Cortex of kidney (tissue), 1 donor: ENCODE measurements at places on chromosomes 2 and 18.

GRCh38 chr2:47022186-47022765 lies 106.7 kb upstream of the MCFD2 start:
- no peak for DNase-seq

DNA sequence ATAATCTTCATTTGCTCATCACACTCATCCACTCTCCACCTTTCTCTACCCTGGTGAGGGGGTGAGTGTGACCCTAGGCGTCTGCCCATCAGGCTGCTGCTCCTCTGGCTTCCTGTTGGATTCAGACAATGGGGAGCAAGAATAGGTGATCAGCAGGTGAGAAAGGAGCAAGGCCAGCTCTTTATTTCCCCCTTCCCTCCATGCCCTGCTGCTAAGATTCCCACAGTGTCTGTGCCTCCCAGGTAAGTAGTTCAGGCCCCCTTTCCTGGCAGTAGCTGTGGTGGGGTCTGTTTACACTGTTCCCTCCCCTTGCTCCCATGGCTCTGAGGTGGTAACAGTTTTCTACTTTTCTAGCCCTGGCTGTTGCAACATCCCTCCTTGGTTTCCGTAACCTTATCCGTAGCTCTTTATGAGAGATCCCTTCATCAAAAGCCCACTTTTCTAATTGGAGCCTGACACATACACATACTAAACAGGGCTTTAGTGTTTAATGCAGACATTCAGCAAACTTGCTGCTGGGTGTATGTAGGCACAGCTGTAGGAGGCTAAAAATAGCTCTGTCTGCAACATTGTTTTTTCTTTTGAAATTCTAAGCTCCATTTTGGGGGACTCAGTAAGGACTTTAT lies 27.5 kb downstream of the MAP2 start:
- no peak for DNase-seq

DNA sequence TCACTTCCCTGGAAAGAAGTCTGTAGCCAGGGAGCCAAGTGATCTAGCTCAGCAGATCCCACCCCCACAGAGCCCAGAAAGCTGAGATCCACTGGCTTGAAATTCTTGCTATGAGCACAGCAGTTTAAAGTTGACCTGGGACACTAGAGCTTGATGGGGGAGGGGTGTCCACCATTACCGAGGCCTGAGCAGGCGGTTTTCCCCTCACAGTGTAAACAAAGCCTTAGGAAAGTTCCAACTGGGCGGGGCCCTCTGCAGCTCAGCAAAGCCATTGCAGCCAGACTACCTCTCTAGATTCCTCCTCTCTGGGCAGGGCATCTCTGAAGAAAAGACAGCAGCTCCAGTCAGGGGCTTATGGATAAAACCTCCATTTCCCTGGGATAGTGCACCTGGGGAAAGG lies 887.2 kb upstream of the LRATD1 start:
- DNase-seq, result no peak

DNA sequence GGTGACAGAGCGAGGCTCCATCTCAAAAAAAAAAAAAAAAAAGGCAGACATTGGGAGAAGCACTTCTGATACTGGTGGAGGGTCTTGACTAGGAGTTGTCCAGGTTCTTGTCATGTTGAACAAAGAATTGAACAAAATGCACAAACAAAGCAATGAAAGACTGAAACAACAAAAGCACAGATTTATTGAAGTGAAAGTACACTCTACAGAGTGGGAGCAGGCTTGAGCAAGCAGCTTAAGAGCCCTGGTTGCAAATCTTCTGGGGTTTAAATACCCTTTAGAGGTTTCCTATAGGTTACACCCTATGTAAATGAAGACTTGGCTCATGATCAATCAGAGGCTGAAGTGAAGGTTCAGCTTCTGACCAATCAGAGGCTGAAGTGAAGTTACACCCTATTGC lies 6.4 kb upstream of the SS18 start:
- no peak for DNase-seq

GRCh38 chr18:53101536-53102105 lies 761.6 kb downstream of the DCC start:
- no peak for DNase-seq

GRCh38 chr2:29193111-29193510 lies 77.9 kb downstream of the CLIP4 start:
- DNase-seq, result no peak

DNA sequence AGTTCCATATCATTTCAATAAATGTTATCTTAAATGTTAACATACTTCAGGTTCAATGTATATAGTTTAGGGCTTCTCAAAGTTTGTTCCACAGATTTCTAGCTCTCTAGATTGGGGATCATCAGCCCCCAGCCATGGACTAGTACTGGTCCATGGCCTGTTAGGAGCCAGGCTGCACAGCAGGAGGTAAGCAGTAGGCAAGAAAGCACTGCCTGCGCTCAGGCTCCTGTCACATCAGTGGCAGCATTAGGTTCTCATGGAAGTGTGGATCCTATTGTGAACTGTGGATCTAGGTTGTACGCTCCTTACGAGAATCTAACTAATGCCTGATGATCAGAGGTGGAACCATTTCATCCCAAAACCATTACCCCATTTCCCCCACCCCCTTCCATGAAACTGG lies 531.1 kb downstream of the PARD3B start:
- no peak for DNase-seq

DNA sequence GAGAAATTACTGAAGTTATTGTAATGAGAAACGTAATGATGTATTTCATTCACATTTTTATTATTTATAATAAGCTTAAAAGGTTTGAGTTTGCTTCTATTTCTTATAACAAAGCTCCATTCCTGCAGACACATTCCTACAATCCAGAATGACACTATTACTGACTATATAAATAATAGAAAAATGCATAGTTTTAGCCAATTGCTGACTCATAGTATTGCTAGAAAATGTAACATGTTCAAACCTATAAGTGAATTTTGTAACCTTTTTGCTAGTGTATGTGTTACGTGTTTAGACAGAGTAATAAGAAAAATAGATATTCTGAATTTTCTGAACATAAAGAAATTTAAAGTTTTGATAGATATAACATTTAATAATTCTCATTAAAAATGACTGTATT lies 9.3 kb upstream of the VWC2L start:
- DNase-seq, result no peak

GRCh38 chr2:73243884-73244570 lies 9.9 kb downstream of the CCT7 start:
- DNase-seq, result no peak

DNA sequence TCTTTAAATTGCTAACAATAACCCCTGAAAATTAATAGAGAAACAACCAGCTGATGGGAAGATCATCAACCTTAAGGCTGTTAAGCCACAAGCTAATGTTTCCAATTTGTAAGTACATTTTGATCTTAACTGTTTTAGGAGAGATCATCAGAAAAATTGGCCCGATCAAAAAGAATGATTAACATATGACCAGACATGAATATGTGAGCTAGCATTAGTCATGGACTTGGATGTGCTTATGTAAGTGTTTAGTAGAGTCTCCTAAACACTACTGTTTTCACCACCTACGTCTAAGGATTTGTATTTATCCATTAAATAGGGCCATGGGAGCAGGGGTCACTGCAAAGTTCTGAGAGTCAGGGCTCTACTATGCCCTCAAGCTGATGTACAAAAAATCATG lies 4.3 kb downstream of the LMAN1 start:
- DNase-seq, result no peak

DNA sequence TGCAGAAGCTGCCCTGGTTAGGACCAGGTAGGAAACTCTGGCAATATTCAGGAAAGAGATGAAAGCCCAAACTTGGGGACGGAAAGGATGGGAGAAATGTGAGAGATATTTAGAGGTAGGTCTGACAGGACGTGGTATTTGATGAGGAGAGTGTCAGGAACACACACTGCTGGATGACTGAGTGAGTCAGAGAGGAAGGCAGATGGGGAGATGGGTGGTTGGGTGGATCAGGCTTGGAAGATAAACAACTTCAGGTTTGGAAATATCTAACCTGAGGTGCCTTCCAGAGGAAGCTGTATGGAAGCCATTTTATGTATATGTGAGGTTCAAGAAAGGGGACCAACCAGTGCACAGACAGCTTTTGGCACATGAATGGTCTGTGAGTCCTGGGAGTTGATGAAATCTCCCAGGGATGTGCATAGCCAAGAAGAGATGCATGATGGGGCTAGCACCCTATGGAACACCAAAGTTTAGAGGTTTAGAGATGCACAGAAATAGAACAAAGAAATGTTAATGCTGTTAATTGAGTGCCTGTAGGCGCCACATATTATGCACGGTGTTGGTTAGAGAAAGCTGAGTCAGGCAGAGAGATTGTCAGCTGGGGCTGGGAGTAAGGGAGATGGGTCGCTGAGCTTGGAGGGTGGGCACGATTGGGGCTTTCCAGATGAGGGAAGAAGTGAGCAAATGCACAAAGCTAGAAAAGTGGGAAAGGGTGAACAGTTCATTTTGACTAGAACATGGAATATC lies 101.0 kb downstream of the VIT start:
- no peak for DNase-seq

DNA sequence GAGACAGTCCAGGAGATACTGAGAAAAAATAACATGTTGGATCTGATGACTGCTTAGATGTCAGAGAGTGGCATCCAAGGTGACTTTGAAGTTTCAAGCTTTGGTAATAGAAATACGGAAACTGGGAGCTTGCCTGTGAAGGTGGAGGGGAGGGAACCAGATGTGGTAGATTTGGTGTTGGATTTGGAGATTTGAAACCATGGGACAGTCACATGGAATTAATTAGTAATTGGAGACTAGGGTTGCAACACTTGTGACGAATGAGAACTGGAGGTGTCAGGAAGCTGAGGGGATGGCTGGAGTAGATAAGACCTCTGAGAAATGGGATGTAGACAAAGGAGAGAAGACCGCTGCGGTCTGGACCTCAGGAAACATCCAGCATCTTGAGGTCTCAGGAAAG lies 46.7 kb downstream of the RPL37A start:
- no peak for DNase-seq

DNA sequence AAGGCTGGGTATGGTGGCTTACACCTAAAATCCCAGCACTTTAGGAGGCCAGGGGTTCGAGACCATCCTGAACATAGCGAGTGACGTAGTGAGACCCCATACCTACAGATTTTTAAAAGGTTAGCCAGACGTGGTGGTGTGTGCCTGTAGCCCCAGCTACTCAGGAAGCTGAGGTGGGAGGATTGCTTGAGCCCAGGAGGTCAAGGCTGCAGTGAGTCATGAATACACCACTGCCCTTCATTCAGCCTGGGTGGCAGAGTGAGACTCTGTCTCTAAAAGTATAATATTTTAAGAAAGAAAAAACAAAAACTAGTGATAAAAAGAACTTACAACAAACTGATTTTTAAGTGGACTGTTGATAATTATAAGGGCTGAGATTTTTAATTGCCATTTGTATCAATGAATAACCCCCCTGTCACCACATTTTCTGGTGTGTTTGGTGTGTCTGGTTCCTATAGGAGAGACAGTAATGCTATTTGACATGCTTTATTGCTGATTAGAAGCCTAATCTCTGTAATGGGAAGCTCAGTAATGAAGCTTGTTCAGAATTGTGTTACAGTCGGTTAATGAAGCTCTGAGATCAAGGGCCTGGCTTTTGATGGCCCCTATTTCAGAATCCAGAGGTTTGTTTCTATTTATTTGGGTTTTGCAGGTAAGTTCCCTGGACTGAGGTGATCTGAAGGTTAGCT lies 147.0 kb downstream of the NEDD4L start:
- no peak for DNase-seq

GRCh38 chr2:109134741-109135358 lies 5.8 kb downstream of the SH3RF3 start:
- no peak for DNase-seq

DNA sequence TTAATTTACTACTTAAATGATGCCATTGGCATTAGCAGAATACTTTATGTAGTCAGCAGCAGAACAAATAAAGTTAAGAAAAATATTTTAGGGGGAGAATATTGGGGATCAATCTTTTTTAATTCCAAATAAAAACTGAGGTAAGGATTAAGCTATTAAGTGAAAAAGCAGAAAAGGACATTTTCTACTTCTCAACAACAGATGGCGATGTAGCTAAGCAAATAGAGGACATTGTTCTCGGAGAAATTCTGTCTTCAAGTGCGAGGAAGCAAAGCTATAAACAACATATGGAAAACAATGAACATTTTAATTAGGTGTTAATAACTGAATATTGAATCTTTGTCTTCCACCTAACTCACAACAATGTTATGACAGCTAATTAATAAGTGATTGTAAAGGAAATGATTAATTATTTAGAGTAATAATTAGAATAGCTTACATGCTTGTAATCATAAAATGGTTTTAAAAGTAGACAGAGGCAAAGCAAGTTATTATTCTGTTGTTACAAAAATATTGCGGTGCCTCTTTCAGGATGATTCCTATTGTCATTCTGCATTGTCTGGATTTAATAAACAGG lies 32.9 kb upstream of the CCDC93 start:
- DNase-seq, result no peak

- no peak for DNase-seq
These were observed 2.6 kb upstream of the FAM171B start for GRCh38 chr2:186691231-186691630.

DNA sequence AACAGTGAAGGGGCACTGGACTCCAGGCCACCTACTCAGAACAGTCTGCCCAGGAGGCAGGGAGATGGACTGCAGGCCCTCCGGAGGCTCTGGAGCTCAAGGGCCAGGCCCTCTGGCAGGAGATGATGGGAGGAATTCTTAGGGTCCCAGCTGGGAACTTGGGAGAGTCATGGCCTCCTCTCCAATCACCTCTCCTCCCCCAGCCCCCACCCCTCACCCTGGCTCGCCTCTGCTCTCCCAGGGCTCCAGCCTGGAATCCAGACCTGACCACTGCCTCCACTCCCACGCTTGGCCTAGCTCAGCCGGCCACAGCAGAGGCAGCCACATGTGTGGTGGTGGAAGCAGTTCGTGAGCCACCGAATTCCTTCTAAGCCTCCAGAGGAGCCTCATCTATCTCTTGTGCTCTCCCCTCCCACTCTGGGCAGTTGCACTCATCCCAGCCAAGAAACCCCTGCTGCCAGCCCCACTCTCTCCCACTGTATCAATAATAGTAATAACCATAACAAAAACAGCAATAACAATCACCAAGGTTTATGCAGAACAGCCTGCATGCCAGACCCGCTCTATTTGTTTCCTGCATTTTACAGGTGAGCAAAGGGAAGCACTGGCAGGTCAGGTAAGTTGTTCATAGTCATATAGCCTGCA lies 67.4 kb downstream of the TNS1 start:
- no peak for DNase-seq

DNA sequence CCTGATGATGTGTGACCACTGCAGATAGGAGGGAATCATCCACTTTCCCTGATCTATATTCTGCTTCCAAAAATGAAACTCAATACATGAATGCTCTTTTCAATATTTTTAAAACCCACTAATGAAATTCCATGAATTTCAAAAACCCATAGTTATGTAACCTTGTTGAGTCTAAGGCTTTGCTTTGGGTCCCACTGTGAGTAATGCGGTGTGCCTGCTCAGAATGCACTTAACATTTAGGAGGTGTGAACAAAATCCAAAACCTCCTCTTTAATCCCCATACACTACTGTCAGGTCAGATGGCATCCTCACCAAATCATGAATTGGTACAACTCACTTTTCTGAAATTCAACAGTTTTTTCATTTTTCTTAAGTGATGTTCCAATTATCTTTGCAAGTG lies 50.4 kb downstream of the CCDC93 start:
- DNase-seq, result no peak
